ENCODE measurements at places on chromosomes 3 and 15.

DNA sequence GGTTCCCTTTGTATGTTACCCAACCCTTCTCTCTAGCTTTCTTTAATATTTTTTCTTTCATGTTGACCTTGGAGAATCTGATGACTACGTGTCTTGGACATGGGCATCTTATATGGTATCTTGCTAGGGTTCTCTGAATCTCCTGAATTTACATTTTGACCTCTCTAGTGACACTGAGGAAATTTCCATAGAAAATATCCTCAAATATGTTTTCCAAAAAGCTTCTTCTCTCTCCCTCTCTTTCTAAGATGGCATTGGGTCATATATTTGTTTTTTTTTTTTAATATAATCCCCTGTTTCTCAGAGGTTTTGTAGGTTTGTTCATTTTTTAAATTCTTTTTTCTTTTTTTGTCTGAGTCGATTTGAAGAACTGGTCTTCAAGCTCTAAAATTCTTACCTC, 184.0 kb upstream of the TMC3 start:
- no peak for DNase-seq

DNA sequence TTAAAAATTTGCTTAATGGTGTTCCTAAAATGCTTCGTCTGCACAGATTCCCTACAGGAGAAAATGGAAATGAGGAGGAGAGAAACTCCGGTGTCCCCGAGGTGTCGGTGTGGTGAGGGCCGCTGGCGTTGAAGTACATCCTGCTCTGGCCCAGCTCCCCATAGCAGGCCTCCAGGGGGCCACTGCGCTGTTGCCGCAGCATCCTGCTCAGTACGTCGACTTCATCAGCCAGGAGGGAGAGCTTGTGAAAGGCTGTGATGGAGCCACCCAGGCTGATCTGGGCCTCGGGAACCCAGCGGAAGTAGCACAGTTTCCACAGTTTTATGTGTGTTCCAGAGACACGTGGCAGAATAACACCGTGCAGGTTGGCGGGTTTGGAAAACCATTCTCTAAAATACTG, 37.8 kb downstream of the FAN1 start:
- no peak for DNase-seq

- DNase-seq, result no peak
Observed at GRCh38 chr3:186633481-186633880, 6.7 kb upstream of the FETUB start.

DNA sequence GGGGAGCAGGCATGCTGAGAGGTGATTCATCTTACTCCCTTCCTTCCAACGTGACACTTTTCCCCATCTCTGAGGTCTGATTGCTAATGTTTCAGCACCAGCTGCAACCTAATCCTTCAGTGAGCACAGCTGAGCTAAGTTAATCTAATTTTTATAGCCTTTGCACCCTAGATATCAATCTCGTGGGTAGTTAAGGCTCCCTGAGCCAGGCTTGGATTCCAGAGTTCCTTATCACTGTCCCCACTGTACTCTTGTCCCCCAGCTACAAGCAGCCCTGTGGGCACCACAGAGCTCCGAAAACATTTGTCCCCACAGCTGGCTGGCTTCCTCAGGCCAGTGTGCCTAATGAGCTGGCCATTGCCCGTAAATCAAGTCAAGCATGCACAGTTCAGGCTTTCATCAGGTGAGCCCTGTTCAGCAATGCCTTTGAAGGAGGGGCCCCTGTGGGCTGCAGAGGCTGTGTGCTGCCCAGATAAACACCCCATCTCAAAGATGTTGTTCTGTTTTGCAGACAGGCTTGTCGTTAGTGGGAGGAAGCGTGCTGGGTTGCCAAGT, 376.9 kb upstream of the RASGRP1 start:
- DNase-seq, result no peak

DNA sequence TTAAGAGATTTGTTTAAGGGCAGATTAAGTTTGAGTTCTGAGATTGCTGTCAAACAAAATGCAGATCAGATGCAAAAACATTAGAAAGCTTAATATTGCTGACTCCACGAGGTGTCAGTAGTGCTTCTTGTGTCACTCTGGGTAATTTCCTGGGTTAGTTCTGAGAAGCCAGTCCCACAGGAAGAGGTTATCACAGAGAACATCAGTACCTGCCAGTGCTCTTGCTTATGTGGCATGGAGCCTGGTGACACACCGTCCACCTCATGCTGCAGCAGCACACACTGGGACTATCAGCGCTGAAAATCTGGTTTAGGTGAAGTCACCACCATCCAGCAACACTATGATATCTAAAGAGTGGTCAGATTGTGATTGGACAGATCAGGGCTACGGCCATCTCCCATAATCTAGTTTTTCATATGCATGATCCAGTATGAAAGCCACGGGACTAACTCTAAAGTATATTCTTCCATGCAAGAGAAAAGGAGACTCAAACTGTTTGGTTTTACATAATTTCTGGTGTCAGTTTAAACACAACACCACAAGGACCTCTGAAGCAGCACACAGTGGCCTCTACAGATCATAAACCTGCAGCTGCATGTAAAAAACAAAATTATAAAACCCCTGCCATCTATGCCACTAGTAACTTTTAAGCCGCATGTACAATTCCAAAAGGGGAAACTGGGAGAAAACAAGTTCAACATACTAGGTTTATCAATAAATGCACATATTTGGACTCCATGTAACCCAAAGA, 36.1 kb upstream of the MYO5C start:
- no peak for DNase-seq

DNA sequence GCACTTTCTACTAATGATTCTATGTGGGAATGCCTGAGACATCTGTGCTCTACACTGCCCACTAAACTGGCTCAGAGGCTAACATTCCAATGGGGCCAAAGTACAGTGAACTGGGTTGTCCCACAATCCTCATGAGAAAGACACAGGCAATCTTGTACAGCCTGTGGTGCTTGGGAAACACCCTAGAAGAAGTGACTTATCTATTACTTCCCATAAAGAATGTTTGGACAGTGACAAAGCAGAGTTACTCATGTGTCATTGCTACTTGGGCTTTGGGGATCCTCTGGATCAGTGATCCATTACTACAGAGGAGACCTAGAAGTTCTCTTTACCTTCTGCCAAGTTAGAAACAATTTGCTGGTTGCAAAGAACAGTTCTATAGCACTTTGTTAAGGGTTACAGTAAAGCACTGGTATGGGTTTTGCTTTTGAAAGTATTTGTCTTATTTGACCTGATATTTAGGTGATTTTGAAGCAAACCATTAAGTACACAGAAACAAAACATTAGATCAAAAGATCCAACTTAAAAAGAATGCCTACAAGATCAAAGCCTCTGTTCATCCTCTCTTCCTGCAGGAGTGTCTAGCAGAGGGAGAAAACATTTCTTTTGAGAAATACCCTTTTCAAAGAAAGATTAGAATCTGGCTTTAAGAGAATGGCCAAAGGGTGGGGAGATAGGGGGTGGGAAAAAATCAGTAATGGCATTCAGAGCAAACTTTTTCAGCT, 75.8 kb downstream of the CTNNB1 start:
- no peak for DNase-seq
